ENCODE measurements at places on chromosomes 5 and 9.
A peak's percentile ranks its signal among the peaks of the same experiment; 100 is the strongest.

DNA sequence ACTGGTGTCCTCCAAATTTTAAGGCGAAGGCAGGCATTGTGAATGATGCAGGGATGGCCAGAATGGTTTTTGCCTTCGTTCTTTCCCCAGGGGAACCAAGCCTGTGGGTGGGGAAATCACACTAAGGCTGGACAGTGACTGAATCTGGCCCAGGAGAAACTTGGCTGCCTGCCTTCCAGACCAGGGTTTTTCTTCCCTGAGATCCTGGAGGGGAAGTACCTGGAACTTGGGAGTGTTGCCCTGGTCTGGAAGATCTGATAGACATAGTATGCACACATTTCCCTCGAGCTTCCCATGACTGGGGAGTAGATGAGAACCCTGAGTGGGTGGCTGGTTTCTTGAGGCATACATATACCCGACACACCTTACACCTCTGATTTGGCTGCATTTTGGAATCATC, 664 bp upstream of the IL11RA start:
- DNase-seq: no peak

GRCh38 chr5:83467371-83468035, 4.0 kb upstream of the VCAN start:
- DNase-seq: no peak

DNA sequence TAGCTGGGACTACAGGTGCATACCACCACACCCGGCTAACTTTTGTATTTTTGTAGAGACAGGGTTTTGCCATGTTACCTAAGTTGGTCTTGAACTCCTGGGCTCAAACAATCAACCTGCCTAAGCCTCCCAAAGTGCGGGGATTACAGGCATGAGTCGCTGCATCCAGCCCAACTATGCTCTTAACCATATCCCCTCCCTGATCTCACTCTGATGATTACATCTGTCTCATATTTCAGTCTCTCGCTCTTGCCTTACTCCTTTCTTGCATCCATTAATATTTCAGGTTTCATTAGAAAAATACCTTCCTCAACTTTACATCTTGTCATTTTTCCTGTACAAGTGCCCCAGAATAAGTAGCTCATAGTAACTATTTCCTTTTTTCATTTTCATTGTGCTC, 61.0 kb upstream of the BASP1 start:
- no peak for DNase-seq

DNA sequence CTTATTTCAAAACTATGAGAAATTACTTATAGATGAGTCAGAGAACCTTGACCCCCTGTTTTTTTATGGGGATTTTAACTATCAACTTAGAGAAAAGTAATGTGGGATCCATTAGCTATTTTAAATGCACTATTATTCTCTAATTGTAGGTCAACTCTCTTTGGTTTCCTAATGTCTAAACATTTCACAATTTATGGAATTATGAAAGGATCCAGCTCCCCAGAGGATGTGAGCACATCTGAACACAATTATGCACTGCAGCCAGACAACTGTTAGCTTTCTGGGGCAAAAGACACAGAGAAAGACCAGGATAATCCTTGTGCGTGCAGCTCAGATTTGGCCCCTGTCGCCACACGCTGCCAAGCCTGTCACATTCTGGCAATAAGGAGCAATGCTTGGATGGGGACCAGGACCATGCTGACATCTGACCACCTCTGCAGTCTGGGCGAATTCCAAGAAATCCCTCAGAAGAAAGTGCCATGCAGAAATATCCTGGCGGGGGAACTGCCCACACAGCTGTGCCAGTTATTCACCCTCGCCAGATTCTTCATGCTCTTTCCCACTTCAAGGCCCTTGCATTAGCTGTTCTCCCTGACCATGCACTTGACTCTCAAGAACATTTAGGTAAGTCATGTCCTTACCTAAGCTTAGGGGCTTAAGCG, 22.2 kb upstream of the CMBL start:
- no peak for DNase-seq

- peak; percentile 68 for DNase-seq
These were observed 13.8 kb downstream of the CD74 start for GRCh38 chr5:150398722-150399523.

GRCh38 chr5:44885903-44886302, 77.2 kb downstream of the MRPS30 start:
- DNase-seq: peak; percentile 19

- DNase-seq: no peak
These were observed 228.8 kb downstream of the AP3B1 start for GRCh38 chr5:78065663-78066062.

DNA sequence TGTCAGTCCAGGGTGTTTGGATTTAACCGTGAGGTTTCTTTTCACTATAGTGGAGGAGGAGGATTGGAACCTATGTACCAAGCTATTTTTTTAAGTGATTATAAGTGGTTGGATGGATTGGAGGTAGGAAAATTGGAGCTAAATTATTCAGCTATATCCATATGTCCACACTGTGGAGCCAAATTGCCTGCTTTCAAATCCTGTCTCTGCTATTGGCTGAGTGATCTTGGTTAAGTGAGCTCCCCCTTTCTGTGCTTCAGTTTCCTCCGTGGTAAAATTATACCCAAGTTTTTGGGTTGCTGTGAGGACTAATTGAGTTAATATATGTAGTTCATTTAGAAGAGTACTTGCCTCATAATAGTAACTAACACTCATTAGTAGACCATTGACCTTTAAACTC, 2.5 kb downstream of the CENPP start:
- DNase-seq: no peak

DNA sequence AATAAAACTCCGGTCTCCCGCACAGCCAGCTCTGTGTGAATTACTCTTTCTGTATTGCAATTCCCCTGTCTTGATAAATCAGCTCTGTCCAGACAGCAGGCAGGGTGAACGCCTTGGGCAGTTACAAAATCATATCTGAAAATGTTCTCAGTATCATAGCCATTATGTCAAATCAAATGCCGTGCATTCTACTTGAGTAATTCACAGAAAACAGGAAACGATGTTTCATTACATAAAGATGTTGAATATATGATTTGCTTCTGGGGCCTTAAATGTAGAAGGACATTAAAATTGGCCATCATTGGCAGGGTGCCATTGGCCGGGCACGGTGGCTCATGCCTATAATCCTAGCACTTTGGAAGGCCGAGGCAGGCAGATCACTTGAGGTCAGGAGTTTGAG, 8.5 kb downstream of the POLR3G start:
- no peak for DNase-seq

- no peak for DNase-seq
These were observed 565.7 kb upstream of the WWC1 start for GRCh38 chr5:167725741-167726140.

- DNase-seq: no peak
These were observed 21.7 kb downstream of the ALG2 start for GRCh38 chr9:99199938-99200539.

GRCh38 chr9:101117161-101117560, 88.6 kb downstream of the PLPPR1 start:
- DNase-seq: no peak

GRCh38 chr5:62263401-62263800, 42.6 kb upstream of the KIF2A start:
- no peak for DNase-seq

DNA sequence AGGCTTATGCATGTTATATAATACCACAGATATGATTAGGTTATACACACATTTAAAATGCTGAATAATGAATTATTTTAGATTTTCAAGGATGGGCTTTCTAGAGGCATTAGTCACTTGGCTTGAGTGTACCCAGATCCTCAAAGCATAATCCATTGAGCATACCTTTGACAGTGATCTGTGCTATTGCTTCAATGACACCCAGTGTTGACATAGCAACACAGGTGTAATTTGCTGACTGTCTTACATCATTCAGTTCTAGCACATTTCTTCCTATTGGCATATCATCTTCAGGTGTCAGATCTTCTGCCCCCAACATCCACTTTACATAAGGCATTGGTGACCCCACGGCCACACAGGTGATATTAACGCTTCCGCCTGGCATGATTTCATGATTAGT, 721.5 kb upstream of the DMAC1 start:
- DNase-seq: no peak

- DNase-seq: no peak
These were observed 125.2 kb upstream of the CPEB4 start for GRCh38 chr5:173762930-173763329.

GRCh38 chr9:79129865-79130480, 441.8 kb upstream of the TLE4 start:
- no peak for DNase-seq

- no peak for DNase-seq
These were observed 11.8 kb upstream of the SEC16A start for GRCh38 chr9:136494531-136495215.

DNA sequence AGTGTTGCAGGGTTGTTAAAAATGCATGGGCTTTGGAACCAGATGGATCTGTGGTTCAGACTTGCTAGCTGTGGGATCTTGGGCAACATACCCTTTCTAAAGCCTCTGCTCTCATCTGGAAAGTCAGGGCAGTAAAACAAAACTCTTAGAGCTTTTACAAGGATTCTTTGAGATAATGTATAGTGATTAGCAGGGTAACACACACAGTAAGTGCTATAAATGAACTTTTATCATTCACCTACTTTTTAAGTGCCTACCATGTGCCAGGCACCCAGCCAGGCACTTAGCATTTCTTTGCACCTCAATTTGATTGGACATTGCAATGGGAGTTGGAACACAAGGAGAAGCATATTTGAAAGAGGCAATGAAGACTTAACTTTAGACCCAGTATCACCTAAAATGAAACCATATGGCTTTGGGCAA, 208.6 kb upstream of the PAPPA start:
- no peak for DNase-seq

DNA sequence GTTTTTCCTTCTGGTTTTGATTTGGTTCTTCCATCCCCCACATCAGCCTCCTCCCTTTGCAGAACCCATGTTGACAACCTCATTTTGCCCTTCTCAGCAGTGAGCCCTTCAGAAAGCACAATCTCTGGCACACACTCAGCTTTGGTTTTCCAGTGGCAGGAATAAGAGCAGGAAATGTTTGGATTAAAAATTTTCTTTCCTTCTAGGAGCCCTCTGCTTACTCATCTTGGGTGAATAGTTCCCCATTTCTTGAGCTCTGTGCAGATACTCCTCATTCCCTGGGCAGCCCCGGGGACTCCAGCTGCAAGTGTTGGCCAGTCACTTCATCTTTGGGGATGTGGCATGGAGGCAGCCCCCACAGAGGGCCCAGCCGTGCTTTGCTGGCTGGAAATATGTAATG, 170.5 kb downstream of the NR3C1 start:
- DNase-seq: no peak

GRCh38 chr9:14304259-14304658, 9.7 kb downstream of the NFIB start:
- DNase-seq: no peak

- DNase-seq: no peak
These were observed 115.8 kb upstream of the SLIT3 start for GRCh38 chr5:169416583-169417196.

- no peak for DNase-seq
These were observed 93.9 kb downstream of the GALNT10 start for GRCh38 chr5:154284433-154284832.

DNA sequence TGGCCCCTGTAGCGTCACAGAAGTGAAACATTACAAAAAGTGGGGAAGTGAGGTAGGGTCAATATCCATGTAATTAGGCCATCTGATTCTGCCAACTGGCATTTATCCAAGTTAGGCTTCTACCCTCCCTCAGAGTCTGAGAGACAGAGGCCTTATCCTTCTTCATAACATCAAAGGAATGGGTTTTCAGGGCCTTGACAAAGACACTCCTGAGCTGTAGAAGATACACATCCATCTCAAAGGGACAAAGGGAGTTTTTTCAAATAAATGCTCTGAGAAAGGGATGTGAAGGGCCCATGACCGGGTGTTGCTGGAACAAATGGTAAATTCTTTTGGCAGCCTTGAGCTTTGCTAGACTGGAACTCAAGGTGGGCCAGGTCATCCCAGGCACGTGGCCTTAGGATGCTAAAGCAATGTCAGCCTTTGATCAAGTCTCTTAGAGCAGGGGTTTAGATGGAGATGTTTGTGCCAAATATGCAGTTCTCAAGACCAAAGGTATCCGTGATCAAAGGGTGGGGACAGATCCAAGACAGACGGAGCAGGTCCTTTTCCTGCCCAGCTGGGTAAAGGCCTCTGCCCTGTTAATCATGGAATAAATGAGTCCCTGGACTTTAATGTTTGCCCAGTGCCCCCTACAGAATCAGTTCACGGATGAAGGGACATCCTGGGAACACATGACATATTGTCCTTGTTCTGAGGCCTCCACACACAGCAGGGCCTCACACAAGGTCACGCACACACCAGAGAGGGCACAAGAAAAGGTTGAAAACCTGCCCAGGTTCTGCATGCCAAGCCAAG, 10.0 kb upstream of the FAM169A start:
- DNase-seq: no peak

GRCh38 chr9:137042751-137043727, 2.9 kb downstream of the NPDC1 start:
- DNase-seq: no peak

DNA sequence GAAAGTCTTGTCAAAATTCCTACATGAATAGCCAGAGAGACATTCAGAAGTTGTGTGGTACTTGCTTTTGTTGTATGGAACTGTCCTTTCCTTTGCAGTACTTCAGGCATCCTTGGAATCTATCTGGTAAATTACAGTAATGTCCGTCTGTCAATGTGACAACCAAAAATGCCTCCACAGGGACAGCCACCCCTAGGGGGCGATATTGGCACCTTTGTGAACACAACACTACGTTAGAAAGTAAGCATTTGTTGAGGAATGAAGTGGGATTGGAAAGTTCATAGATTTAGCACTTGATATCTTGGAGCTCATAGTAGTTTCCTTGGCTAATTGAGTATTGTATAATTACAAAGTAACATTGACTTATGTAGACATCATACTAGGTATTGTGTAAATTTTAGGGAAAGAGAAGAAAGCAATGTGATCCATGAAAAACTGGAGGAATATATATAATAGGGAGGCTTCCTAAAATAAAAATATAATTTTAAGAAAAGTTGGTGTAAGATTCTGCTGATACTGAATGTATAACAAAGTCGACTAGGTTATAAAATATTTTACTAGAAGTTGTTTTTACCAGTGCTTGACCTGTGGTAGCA, 32.7 kb downstream of the TMEFF1 start:
- peak; percentile 12 for DNase-seq

- DNase-seq: no peak
These were observed 309.2 kb downstream of the AGTPBP1 start for GRCh38 chr9:85432599-85432998.

DNA sequence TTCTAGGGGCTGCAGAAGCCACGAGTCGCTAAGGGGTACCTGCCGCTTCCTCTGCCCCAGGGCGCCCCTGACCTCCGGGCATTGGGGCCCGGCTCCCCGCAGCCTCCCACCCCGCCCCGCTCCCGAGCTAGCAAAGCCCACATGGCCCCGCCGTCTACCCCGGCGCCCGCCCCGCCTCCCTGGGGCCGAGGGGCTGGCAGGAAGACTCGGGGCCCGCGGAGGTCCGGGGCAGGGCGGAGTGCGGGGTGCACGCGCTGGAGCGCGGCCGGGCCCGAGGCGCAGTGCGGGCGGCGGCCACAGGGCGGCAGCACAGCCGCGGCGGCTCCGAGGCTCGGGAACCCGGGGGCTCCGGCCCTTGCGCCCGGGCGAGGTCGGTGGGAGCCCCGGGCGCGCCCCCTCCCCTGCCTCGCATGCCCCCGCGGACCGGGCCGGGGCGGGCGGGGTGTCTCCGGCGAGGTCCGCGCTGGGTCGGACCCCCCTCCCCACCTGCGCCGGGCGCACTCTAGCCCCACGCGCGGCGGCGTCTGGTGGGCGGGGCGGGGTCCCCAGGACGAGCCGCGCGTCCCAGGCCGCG, 6.7 kb downstream of the NRARP start:
- DNase-seq: peak; percentile 97

- no peak for DNase-seq
These were observed 34.1 kb upstream of the RAI14 start for GRCh38 chr5:34622098-34622400.

- DNase-seq: no peak
These were observed 19.6 kb downstream of the TCERG1 start for GRCh38 chr5:146466521-146467349.

- no peak for DNase-seq
These were observed 266.2 kb downstream of the TRIM32 start for GRCh38 chr9:116953271-116953670.

Measured in GM19239 (cell line).